Hematopoietic multipotent progenitor cell (in vitro differentiated cells): ENCODE measurements at places on chromosomes 6 and 20.

GRCh38 chr6:14430218-14430617, 312.6 kb downstream of the CD83 start:
- DNase-seq = no peak

DNA sequence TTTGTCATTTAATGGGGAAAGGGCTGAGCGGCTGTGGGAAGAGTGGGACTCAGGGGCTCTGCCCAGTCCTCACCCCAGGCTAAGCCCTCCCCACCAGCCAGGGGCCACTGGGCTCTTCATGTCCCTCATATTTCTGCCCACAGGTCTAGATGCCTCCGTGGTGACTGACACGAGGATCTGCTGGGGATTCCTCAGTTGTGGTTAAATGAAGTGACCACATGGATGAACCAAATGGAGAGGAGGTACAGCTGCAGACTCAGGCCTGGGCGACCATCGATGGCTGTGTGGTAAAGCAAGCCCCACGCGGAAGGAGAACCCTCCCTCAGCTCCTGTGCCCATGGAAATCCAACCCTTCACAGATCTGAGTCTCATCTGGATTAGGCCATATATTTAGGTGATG, 29.4 kb downstream of the RAET1L start:
- DNase-seq = no peak

DNA sequence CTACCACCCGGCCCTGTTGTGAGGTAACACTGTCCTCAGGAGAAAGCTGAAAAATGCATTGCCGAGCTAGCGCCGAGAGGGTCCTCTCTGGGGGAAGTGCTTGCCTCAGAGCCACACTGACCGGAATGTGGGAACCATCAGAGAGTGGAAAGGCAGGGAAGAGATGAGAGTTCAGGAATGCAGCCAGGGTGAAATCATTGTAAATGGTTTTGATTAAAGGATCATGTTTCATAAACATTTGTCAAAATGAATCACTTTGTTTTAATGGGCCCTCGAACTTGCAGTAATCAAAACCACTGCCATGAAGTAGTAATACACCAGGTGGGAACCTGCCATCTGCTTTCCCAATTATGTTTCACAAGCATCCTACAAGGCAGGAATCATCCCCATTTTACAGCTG, 16.9 kb upstream of the IL17F start:
- DNase-seq = no peak

GRCh38 chr6:66149132-66149531, 442.1 kb upstream of the EYS start:
- DNase-seq = no peak

- no peak for DNase-seq
Measured at GRCh38 chr6:128112494-128112893, 211.6 kb upstream of the THEMIS start.

DNA sequence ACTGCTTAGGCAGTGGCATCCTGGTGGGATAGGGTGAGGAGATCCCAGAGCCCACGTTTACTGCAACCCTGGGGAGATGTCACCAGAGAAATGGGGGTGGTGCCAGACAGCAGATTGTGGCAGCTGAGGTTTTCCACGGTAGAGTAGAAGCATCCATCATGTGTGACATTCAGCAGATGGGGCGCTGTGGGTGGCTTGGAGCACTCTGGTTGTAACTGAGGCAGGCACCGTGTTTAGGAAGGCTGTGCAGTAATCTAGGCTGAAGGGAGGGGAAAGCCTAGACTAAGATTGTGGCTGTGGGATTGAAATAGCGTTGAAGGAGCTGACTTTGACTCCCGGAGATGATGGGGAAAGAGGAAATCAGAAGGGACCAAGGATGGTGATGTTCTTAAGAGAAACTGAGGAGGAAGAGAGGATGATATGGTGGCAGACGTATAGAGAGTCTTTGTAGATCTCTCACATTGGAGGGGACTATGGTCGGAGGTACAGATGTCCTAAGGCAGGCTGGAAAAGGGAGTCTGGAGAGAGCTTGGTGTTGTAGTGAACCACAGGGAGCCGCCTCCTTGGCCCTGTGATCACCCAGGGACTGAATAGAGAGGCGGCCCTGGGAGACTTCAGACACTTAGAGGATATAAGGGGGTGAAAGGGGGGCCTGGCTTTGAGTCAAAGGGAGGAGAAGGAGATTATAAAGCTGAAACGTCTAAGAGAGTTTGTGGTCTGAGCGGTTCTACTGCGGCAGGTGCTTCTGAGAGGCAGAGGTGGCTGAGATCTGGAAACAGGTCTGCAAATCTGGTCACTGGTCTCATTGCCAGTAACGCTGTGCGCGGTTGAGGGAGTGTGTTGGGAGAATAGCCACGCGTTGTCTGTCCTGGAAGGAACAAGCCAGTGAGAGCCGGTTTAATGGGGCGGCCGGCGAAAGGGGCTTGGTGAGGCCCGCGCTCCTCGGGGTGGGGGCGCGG, 792 bp upstream of the MICA start:
- DNase-seq = no peak

DNA sequence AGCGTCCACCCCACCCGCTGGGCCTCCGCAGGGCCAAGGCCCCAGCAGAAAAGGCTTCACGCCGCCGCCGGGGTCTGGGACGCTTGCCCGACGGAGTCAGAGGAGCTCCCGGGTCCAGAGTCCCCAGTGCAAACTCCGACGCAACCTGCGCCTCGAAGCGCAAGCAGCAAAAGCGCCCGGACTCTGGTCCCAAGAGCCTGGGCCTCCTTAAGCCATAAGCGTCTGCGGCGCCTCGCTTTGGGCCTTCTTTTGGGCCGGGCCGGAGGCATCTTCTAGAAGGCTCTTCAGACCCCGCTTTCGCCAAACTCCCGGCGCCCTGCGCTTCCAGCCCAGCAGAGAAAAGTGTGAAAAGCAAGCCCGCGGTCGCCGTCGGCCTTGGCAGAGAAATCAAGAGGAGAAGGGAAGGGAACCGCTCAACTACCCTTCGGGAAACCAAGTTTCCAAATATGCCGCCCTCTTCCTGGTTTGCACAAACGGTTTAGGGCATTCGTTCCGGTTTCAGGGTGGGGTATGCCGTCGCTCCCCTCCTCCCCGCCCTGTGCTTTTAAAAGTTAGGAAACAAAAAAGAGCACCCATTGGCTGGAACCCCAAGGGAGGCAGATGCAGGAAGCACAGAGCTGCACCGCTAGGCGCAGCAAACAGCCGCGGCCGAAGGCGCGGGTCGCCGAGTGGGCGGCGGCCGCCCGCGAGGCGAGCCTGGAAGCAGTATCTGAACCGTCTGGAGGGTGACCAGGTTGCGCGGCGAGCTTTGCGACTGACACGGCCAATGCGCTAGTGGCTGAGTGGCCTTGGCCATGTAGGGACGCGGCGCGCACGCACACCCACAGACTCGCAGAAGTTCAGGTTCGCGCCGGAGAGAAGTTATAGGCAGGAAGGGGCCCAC, 1.2 kb downstream of the TBX18 start:
- DNase-seq = peak; percentile 17

DNA sequence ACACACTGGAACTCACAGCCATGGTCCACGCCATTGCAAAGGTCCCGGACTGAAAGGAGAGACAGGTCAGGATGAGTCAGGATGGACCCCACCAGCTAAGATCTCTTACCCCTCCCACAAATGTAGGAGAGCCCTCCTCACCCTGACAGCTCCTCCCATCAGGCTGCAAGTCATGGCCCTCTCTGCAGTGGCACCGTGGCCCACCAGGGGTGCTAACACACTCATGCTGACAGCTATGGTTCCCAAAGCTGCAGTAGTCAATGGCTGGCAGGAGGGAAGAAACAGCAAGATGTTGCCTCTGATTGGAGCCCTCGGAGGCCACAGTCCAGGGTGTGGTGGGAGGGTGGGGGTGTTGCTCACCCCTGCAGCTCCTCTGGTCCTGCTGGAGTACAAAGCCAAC, 5.7 kb upstream of the RBPJL start:
- no peak for DNase-seq

DNA sequence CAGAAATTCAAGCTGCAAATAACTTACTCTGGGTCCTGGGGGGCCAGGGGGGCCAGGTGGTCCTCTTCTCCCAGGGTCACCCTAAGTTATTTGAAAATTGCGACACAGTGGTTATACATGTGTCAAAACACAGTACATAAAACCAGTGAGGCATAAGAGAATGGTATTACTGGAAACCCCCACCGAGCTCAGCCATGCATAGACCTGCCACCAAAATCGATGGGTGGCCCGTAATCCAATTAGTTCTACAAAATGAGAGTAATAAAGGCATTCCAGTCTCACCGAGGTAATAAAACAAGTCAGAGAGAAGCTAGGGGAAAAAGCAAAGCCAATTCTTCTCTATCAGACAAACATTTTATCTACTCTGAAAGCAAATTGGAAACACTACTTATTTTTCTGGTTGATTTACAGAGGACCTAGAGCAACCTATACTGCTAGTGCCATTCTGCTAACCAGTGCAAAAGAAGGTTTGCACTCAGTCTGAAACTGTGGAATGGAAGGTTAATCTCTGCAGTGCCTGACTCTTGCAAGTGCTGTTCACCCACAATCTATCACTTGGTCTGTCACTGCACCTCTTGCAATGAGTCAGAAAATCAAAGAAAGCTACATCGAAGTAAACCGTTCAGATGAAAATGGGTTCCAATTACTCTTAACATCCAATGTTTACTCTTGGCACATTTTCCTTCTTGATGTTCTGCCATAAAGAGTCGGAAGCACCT, 32.4 kb downstream of the COL9A1 start:
- no peak for DNase-seq

GRCh38 chr20:58056021-58056591, 172.3 kb downstream of the ANKRD60 start:
- no peak for DNase-seq

GRCh38 chr6:76984572-76984971, 478.7 kb downstream of the HTR1B start:
- DNase-seq = no peak

DNA sequence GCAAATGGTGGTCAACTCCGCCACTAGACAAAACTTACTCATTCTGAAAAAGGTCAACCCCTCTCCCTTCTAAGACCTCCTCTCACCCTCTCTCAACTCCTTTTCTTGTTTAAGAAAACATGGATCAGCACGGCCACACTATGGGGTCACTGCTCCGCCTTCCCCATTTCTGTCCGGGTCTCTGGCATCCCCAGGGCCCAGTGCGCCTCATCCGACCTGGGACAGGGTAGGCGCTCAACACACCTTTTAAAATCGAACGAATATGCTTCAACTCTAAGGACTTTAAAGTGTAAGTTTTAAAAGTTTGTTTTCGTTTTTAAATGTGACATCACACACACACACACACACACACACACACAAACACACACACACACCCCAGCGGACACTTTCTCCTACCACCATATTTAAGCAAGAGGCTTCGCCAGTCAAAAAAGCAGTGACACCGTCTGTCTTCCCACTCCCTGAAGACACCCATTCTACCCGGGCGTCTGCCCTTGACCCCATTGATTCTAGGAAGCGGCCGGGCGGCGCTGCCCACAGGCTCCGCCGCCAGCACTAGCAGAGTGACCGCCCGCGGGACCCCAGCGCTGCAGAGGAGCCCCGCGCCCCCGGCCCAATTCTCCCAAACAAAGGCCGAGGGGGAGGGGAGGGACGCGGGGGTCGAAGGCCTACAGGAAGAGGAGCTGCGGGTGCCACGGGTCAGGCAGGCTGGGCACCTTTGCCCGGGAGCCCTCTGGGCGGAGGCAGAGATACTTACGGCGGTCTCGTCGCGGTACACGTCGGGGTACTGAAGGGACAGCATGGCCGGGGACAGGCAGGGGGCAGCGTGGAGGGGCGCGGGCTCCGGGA, 568 bp downstream of the PREP start:
- DNase-seq = peak; percentile 62

GRCh38 chr6:8065519-8065911, 1.3 kb upstream of the BLOC1S5 start:
- no peak for DNase-seq

GRCh38 chr6:31145386-31145785, 6.5 kb upstream of the PSORS1C2 start:
- no peak for DNase-seq

DNA sequence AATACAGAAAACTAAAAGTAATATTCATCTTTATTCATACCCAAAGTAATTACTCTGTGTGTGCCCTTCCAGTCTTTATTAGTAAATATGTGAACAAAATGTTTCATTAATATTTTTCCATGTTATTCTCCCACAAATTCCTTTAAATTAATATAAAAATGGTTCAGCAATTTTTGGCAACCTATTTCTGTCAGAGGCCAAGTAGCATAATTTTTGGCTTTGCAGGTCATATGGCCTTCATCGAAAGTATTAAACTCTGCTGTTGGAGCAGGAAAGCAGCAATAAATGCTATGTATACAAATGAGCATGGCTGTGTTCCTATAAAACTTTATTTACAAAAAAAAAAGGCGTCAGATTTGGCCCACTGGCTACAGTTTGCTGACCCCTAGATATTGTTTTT, 16.1 kb downstream of the ZC2HC1B start:
- no peak for DNase-seq

GRCh38 chr6:136201732-136202131, 48.4 kb downstream of the MTFR2 start:
- no peak for DNase-seq

DNA sequence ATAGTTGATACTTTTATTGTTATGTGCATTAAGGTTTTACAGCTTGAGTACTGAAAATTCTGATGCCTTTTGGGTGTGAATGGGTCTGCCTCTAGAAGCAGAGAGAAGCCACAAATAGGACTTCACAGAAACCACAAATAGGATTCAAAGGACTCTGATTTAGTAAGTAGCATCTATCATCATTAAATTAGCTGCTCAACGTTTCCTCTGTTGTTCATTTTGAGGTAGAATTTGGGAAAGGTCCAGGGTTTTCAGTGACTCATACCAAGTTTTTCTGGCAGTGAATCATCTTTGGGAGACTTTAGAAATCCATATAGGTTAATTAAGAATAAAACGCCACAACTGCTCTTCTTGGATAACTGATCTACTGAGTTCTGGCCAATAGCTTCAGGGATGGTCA, 105.1 kb downstream of the PHF3 start:
- DNase-seq = no peak

GRCh38 chr6:65191471-65191870, 515.6 kb downstream of the EYS start:
- no peak for DNase-seq

DNA sequence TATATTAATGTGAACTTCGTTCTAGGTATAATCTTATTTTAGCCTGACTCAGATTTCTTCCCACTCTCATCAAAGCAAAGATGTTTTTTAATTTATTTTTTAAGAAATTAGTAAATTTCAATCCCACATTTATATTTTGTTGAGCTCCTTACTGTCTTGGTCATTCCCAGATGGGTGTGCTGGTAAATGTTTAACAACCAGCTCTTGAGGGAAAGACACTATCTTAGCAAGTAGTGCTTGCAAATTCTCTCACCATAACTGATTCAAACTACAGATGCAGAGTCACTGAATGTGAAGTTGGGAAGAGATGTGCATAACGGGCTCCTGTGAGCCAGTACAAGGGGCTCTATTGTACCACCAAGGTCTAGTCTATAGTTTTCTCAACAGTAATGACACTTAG, 29.8 kb upstream of the BTN3A2 start:
- DNase-seq = no peak
